ENCODE measurements at places on chromosomes 5 and 9.

- peak; percentile 77 for DNase-seq
Observed at GRCh38 chr9:98410185-98410697, 154.8 kb upstream of the TBC1D2 start.

DNA sequence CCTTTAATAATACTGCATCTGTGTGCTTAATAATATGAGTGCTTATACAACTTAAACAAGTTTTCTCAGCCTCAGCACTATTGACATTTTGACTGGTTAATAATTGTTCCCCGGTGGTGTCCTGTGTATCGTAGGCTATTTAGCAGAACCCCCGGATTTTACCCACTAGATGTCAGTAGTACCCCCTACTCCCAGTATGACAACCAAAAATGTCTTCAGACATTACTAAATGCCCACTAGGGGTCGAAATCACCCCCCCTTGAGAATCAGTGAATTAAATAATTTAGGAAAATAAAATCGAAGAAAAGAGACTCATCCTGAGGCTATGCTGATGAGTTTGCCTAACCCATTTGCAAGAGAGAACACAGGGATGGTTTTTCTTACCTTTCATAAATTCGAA lies 166.3 kb downstream of the ATP10B start:
- DNase-seq = peak; percentile 74

DNA sequence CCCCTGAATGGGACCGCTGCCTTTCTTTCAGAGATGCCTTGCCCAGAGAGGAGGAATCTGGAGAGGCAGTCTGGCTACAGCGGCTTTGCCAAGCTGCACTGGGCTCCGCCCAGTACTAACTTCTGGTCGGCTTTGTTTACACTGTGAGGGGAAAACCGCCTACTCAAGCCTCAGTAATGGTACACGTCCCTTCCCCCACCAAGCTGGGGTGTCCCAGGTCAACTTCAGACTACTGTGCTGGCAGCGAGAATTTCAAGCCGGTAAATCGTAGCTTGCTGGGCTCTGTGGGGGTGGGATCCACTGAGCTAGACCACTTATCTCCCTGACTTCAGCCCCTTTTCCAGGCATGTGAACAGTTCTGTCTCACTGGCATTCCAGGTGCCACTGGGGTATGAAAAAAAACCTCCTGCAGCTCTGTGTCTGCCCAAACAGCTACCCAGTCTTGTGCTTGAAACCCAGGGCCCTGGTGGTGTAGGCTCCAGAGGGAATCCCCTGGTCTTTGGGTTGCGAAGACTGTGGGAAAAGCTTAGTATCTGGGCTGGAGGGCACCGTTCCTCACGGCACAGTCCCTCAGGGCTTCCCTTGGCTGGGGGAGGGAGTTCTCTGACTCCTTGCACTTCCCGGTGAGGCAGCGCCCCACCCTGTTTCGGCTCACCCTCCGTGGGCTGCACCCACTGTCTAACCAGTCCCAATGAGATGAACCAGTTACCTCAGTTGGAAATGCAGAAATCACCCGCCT lies 171.2 kb downstream of the CWC27 start:
- no peak for DNase-seq

- no peak for DNase-seq
Observed at GRCh38 chr5:153719324-153719723, 228.9 kb downstream of the GRIA1 start.

DNA sequence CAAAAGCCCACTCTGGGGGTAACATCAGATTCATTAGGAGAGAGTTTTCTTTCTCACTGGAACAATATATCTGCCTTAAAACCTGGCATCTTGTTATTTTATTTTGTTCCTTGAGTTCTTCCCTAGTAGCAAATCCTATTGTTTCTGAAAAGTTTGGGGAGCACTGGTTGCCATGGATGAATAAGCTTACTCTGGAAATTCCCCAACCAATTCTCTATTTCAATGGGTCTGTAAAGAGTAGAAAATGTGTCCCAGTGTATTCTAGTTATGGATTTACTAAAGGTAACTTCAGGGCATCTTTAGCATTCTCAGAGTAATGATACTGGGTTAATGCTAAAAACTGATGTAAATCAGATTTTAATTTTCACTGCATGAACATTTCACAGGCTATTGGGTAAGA lies 94.2 kb upstream of the S1PR3 start:
- DNase-seq = peak; percentile 18

- DNase-seq = peak; percentile 44
Observed at GRCh38 chr9:136201609-136202453, 3.1 kb downstream of the LHX3 start.

DNA sequence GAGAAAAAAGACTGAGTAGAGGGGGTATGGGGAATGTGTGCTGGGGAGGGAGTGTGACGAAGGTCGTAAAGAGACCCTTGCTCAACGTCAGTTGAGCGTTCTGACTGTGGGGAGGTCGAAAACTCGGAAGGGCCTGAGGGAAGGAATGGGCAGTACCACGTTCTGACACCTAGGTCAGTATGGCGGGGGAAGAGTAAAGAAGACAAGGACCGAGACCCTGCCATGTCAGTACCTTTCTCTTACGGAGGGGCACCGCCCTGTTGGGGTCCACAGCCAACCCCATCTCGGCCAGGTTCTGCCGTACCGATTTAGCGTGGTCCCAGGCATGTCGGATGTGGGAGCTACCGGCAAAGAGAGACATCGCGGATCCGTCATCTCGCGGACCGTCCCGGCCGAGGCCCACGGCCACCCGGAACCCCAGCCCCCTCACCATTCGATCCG lies 375 bp downstream of the NOP16 start:
- no peak for DNase-seq

DNA sequence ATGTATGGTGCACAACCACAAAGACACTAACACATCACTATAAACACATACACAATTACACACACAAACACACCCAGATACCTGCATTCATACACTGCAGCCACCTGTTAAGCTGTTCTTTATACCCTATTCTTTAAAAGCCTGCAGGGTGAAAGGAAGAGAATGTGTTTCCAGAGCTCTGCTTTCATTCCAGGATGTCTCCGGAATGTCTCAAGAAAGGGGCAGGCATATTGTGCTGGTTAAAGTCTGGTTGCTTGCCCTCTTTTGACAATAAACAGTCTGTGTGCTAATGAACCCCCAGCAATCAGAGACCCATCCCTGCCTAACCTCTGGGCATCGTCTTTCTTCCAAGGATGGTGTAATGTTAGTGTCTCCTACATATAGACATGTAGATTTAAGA lies 181.6 kb downstream of the EPB41L4A start:
- DNase-seq = no peak

GRCh38 chr9:121207371-121207940 lies 5.8 kb upstream of the RAB14 start:
- peak; percentile 43 for DNase-seq

DNA sequence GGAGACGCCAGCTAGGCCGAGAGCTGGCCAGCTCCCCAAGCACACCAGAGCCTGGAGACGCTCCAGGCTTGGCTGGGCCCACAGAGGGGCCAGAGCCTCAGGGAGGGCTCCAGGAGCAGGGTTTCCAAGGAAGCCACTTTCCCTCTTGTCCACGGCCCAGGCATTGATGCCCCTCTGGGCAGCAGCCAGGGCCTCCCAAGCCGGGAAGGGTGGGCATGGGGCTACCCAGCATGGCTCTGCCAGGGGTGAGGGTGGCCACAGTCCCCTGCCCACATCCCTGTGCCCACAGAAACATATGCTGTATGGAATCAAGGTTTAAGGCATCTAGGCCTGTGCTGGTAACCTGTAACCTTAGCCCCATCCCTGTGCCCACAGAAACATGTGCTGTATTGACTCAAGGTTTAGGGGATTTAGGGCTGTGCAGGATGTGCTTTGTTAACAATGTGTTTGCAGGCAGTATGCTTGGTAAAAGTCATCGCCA lies 1.5 kb upstream of the DPP7 start:
- DNase-seq = no peak

DNA sequence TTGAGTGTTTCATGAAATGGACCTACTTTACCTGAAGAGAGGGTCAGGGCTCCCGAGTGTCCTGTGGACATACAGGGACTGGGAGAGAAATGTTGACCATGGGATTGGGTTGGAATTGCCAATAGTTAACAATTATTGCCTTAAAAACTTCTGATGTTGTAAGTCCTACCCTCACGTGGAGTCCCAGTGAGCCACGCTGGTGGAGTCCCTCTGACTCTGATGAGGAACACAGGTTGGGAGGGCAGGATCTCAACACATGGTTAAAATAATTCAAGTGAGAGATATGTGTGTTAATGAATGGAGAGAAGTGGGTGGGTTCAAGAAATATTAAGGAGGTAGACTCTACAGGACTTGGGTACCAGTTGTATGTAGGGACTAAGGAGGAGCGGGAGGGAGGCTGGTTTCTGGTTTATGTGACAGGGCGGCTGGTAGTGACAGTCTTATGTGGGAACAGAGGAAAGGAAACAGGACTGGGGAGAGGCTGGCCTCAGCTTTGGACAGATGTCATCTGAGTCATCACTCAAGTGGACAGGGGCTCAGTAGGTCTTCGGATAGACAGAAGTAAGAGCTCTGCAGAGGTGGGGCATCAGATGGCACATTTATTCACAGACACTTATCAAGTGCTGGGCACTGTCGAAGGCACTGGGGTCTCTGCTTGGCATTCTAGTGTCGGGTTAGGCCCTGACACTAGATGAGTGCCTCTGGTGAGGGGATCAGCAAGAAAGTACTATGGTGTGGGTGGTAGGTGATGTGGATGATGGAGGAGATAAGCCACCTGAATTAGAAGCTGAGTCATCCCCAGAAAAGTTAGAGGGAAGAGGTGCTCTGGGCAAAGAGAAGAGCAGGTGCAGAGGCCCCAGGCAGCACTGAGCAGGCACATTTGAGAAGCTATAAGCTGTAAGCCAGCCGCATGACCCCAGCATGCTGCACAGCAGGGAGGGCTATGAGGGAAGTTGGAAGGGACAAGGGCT lies 27.2 kb downstream of the MAML1 start:
- DNase-seq = peak; percentile 59

DNA sequence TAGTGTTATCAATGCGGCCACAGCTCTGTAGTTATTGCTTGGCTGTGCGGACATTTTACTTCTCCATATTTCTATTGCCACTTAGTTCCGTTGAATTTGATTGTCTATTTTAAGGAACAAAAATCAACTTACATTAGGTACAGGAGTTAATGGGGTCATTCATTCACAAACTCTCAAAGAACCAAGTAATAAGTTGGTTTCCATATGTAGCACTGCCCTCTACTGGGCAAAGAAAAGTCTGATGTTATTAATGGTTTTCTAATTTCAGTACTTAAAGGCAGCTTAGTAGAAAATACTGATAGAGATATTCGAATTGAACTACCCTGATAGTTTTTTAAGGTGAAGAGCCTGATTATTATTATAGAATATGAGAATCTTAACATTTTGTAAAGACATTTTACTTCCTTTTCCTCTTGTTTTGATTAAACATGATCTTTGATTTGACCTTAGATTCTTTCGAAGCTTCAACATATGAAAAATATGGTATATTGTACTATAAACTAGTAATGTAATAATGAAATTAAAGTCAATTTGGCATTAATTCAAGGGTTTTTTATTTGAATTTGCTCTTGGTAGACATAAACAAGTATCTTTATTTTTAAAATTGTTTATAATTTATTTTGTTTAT lies 119.5 kb upstream of the CTNND2 start:
- peak; percentile 42 for DNase-seq

- no peak for DNase-seq
Observed at GRCh38 chr5:132684491-132684890, 10.7 kb downstream of the IL4 start.

DNA sequence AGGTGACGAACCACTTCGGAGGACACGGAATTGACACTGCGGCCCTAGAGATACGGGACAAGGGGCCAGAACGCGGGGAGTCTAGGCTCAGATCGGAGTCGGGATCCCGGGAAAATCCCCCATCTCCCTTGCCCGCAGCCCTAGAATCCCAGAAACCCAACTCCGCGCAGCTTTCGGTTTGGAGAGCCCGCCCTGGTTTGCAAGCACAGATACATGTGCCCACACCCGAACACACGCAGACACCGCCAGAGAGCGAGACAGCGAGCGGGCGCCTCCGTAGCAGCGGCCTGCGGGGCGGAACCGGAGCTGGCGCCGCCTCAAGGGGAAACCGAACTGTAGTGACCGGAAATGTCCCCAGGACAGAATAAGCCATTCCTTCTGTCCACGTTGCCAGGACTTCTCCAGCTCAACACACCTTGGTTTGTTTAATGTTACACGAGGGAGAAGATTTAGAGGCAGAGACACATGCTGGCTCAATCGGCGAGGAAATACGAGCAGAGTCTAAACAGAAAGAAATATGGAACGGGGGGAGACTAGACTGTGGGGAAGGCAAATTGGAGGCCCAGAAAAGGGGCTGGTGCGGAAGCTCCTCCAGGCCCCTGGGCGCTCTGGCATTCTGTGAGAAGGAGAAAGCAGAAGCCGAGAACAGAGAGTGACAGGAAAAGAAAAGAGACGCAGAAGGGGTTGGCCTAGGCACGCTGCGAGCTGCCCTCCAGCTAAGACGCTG lies 2.9 kb upstream of the PAX5 start:
- DNase-seq = peak; percentile 68

DNA sequence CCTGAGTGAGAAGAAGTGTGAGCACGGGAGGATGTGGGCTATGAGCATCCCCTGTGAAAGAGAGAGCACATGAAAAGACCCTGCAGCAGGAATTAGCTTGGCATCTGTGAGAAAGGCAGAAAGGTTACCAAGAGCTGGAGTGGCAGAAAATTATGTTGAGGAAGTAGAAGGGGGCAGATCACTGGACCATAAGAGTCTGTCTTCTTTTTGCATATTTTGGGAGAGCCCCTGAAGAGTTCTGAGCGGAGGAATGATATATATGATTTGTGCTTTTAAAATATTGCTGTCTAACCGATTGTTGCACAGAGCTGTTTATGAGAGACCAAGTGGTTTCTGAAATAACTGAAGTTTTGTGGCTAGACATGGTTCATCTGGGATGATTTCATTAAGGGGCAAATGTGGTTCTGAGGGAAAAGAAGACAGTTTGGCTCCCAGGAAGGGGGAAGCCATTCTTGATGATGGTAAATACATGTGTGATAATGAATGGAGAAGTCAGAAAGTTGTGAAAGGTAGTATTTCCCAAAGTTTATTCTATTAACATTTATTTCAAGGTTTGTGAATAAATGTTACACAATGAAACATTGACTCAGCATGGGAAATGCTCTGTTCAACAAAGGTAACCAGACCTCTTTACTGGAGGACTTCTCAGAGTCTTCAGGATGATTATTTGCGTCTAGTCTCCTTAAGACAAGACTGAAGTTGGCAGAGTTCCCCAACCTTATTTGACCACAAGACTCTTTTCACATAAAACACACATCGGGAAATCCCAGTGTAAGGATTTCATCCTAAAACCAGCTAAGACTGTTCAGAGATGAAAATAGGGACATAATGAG lies 31.5 kb upstream of the ADRB2 start:
- peak; percentile 79 for DNase-seq

All from suppressor macrophage treated with lipopolysaccharide for 1 hour (primary cell).